ENCODE measurements at places on chromosomes 12 and 14.

- no peak for DNase-seq
Observed at GRCh38 chr12:95473231-95473883, 595 bp upstream of the METAP2 start.

- DNase-seq = no peak
Observed at GRCh38 chr14:28782301-28782700, 15.7 kb downstream of the FOXG1 start.

DNA sequence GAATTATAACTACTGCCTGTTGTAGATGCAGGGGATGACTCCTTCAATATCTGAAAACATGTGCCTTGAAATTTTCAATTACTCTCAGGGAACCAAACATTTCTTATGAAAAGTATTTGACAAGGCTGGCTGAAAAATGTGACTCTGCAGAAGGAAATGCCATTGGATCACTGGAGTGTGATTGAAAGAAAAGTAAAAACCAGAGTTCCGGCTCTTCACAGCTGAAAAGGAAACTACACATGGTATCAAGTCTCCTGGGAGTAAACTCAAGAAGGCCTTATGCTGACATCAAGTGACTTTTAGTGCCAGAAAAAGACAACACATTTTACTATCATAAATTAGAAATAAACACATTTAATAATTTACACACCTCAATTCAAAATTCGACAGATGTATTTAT, 693.0 kb downstream of the LRFN5 start:
- no peak for DNase-seq

DNA sequence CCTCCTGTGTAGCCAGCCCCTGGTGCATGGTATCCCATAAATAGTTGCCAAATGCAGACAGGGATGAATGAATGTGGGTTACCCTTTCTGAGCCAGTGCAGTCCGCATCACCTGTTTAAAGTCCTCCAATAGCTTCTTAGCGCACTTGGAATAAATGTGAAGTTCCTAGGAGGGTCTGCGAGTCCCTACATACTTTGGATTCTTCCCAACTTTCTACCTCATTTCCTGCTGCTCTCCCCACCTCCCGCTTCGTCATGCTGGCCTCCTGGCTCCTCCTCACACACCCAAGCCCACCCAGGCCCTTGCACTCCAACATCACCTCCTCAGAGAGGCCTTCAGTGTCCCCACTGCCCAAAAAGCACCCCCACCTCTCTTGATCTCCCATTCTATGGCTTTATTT, 17.7 kb downstream of the RFX4 start:
- no peak for DNase-seq

DNA sequence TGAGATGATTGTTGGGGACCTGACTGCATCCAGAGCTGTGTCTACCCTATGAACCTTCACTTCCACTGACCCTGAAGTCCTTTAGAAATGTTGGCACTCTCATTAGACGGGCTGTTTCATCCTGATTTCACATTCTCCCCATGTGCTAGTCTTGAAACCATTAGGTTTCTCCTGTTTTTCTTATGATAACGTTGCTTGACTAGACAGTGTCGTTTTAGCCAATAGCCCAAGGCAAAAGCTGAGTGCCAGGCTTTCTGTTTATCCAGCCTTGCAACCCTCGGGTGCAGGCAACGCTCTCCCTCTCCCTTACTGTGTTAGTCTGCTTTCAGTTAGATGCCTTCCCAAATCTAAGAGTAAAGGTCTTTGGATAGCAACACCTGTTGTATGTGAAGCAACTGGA, 30.1 kb downstream of the DACT1 start:
- no peak for DNase-seq

DNA sequence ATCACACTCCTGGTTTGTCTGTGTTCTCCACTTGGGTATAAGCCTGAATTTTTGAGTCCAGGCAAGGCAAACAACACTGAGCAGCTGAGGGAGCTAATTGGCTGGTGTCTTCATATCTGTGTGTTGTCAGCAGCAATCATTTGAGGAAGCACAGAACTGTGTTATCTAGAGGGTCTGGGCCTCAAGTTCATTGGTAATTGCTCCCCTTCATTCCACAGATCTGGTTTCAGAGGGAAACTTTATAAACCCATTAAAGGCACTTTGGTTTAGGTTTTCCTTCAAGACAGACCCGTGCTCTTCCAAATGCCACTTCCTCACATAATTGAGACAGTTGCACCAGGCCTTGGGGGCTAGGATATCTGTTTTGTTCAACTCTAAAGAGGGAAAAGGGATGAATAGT, 5.6 kb downstream of the DACT1 start:
- DNase-seq = no peak

DNA sequence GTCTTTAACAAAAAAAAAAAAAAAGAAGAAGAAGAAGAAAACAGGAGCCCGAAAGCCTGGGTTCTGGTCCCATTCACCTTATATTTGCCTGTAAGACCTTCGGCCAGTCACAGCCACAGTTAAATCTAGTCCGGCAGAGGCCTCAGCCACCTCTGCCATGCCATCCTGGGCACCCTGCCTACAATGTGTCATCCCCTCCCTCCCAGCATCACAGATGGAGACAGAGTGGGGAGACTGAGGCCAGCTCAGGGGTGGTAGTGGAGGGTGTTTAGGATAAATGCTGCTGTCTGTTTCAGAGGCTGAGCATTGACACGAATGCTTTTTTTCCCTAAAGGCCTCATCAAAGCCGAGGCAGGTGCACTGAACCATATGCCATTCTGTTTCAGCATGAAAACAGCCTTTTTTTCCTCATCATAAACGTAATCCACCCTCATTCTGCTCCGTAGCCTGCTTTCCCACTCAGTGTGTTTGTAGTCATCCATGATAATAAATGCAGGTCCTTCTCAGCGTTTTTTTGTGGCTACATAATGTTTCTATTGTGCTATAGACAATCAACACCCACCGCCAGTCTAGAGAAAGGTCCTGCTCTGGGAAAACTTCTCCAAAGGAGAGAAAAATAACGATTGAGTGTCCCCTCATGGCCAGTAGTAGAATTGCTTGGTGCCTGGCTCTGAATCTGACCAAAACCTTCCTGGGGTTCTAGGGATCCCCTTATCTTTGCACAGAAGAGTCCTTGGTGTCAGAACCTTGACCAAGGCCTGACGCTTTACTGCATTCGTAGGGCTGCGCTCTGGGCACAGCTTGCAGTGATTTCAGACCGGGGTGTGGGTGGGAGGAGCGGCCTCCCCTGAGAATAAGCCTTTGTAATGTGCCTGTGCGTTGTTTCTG, 41.1 kb upstream of the TSPAN9 start:
- no peak for DNase-seq

DNA sequence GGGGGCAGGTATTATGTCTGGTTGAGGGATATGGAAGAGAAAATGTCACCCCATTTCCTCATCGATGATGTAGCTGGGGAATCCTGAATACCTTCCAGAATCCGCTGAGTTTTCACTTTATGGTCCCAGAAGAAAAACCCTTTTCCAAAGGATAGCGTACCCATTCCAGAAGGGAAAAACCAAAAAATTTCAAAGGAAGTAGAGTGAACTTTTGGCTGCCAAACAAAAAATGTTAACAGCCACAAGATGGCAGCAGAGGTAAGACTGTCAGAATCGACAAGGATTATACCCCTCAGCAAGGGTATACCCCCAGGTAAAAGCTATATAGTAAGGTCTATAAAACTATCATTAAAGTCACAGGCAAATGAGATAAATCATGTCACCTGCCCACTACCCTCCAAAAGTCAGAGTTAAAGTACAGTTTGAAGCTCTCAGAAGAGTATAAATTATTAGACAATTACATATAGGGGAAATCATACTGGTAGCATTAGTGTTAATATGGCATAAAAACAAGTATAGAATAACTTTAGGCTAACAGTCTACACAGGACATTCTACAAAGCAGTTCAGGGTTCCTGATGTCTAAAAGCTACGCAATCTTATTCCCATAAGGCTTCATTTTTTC, 18.0 kb downstream of the ACIN1 start:
- no peak for DNase-seq

GRCh38 chr14:56331592-56332216, 213.5 kb downstream of the PELI2 start:
- no peak for DNase-seq

DNA sequence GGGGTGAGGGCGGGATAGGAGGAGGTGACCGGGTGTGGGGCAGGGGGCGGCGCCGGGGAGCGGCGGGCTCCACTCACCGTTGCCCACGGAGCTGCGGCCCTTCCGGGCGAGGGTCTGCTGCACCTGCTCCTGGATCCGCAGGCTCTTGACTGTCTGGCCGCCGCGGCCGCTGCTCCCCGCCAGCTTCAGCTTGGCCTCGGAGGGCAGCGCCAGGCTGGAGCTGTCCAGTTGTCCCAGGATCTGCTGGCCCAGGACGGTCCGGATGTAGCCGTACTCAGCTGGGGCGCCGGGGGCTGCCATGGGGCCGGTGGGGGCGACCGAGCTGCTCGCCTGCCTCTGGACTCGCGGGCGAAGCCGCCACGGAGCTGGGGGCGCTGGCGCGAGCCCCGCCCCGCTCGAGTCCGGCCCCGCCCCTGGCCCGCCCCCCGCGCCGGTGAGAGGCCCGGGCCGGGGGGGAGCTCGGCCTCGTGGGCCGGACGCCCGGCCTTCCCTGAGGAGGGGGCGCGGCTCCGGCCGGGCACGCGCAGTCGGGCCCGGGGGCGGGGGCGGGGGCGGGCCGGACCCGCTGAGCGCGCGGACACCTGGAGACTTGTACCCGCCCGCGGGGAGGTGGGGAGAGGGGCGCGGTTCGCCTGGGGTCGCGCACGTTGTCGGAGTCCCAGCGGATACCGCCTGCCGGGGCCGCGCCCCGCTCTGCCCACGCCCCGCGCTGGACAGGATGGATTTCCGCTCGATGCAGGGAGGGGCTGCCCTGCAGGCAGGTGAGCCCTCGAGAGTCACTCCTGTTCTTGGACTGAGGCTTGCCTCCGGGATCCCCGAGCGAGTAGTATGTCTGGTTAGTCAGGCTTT, at the start of gene PKP2:
PKP2 (minus strand) TSS at position 346 of the 849 bp plus-strand sequence; CDS start at position 300, 46 bp downstream.
- no peak for DNase-seq

DNA sequence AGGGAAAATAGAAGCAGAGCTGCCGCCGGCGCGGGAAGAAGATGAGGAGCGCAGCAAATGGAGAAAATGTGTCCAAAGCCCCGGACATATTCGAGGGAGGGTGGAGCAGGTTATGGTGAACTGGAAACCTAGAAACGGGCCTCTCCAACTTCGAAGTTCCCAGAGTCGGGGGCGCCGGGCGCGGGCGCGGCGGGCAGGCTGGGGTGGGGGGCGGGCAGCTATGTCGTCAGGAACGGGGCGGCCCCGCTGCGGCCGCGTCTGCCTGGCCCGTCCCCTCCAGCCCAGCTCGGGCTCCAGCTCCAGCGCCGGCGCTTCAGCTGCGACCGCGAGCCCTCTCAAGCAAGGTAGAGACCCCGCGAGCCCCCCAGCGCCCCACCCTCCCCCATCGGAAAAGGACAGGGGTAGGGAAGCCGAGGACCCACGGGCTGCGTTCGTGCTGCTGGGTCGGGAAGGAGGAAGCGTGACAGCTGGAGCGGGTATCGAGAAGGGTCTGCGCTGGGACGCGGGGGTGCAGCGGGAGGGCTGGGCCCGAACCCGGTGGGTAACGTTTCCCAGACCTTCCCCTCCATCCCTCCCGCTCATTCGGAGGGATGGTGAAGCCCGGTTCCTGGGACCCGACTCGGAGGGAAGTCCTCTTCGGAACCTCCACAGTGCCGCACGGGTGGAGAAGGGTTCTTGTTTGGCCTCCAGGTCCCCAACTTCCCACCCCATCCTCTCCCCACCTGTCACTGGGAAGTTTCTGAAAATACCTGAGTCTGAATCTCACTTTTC, 1.0 kb downstream of the DGKA start:
- no peak for DNase-seq

DNA sequence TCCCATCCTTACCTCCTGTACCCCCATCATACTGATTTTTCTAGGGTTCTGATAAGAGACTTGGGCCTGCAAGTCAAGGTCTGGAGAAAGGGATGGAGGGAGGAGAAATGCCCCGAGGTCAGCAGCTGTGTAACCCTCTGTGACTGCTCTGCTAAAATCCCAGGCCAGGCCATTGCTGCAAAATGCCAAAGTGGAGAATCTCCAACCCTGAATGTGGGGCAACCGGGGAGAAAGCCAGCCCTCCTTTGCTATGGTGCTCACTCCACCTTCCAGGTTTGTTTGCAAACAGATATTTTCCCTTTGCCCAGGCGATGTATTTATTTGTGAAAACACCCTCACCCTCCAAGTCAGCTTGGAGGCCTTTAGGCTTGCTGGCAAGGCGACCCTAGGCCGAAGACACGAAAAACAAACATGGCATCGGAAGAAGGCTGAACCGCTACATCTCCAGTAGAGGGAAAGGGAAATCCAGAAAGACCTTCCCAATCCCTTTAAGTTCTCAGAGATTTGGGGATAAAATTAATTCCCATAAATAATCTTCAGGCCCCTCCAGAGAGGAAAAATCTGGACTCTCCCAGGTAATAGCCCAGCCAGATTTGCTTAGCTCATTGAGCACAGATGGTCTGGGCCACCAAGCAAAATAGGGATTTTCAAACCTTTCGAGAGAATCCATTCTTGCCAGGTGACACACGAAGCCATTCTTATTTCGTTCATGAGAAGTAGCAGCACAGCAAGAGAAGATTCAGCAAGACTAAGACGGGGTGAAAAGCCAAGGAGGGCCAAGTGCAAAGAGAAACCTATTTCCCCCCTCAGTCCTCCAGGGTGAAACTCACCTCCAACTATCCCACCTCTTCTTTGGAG, 1.3 kb upstream of the TBX5 start:
- no peak for DNase-seq

DNA sequence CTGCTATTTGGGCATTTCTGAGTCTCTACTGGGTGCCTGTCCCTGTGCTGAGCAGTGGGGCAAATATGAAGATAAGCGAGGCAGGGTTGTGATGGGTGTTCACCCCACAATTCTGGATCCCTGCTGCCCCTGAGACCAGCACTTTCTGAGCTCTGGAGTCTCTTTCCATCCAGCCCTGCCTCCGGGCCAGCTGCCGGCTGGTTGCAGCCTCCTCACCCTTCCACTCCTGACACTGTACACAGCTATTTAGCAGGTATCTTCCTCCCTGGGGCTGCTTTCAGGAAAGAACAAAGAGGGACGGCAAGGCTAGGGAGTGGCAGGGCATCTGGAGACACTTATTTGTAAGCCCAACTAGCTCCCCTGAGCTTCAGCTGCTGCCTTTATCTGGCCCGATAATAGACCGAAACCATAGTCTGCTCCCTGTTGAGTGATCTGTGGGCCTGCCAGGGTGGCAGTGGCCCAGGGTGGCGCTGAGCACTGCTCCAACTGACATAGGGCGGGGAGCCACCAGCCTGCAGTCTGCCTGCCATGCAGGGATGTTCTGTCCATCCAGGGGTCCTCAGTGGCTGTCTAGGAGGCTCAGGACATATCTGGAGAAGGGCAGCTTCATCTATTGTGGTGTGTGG, 7.6 kb upstream of the KRT80 start:
- no peak for DNase-seq

GRCh38 chr12:55072083-55072482, 52.3 kb downstream of the NEUROD4 start:
- DNase-seq = no peak

DNA sequence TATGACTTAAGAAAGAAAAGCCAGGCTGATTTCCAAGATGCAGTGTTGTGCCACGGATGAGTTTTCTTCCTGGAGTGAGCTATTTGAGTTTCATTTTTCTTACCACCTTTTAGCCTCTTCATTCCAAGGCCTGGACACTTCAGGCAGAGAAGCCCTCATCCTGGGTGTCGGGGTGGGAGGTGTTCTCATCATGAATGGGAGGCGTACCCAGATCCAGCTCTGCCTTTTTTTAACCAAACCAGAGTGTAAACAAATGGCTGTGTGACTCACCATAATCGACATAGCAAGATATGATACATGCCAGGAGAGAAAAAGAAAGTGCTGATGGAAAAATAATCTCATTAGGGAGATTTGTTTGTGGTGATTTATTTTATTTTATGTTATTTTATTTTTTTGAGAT, 79.9 kb downstream of the ARF6 start:
- DNase-seq = no peak

GRCh38 chr14:76931631-76932402, 96.7 kb downstream of the IRF2BPL start:
- no peak for DNase-seq

Measured in AG04449 (cell line).